ENCODE measurements at places on chromosomes 3 and 15. TPM values are rescaled to one million over a fixed set of nuclear protein-coding genes. Genes with fewer than 3 reads are reported as not detected.

Gene COLQ
- 0.80 TPM for total RNA-seq

Gene PPARG
- 34.3 TPM for total RNA-seq

Gene DALRD3
- 26.3 TPM for total RNA-seq

Gene SCAANT1
- not detected for total RNA-seq

Gene RAD51
- total RNA-seq, result 18.0 TPM

Gene ZMYND10
- 1.5 TPM for total RNA-seq

Gene TTLL13
- total RNA-seq, result 0.14 TPM

Gene VWA5B2
- total RNA-seq, result 0.38 TPM

Gene SLC28A1
- not detected for total RNA-seq

Gene SLITRK3
- not detected for total RNA-seq

Gene CCR8
- not detected for total RNA-seq

Gene FILIP1L
- total RNA-seq, result 0.16 TPM

Gene CTXND1
- not detected for total RNA-seq

Gene PML
- total RNA-seq, result 15.3 TPM

Gene GPR62
- total RNA-seq, result not detected

Gene PRR20G
- total RNA-seq, result 0.54 TPM

Gene CISH
- 0.65 TPM for total RNA-seq

Gene C3orf70
- total RNA-seq, result not detected

Gene DAZL
- total RNA-seq, result not detected

Gene MASP1
- not detected for total RNA-seq

Gene SCAP
- 16.0 TPM for total RNA-seq

Gene CAPN3
- total RNA-seq, result 0.47 TPM

Gene CHL1
- total RNA-seq, result not detected

Gene RARRES1
- total RNA-seq, result 16.6 TPM

Gene PCSK6
- 11.6 TPM for total RNA-seq

Gene CCR9
- total RNA-seq, result not detected

Gene EPHB3
- 0.23 TPM for total RNA-seq

Gene CNTN3
- total RNA-seq, result not detected

Gene LAMB2
- 114 TPM for total RNA-seq

Gene HHLA2
- not detected for total RNA-seq

Gene ZNF80
- not detected for total RNA-seq

Gene MED12L
- 1.2 TPM for total RNA-seq

Gene FMN1
- total RNA-seq, result 0.25 TPM

Gene INSYN1
- 2.2 TPM for total RNA-seq

Gene ADAMTSL3
- total RNA-seq, result 0.35 TPM

Gene FSTL1
- total RNA-seq, result 76.2 TPM

Gene SLC9C1
- not detected for total RNA-seq
